AG10803 (cell line): ENCODE measurements at places on chromosomes 3 and 15.
A peak's percentile ranks its signal among the peaks of the same experiment; 100 is the strongest.

DNA sequence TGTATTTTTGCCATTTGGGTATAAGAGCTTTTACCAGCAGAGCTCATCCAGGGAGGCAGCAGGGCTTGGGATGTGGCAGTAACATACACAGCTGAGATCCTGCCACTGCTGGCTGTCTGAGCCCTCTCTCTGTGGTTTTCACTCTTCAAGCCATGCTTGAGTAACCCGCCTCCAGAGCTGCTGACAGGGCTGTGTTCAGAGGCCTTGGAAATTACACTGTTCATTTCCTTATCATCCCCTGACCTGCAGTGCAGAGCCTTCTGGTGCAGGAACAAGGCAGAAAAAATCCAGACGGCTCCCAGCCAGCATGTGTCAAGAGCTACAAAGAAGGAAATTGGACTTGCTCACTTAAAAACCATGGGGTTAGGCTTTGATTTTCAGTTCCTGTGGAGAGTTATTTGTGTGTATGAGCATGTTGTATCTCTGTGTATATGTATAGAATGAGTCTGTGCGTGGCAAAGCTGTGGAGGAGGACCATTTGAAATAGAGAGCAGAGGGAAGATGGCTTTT, 47.0 kb downstream of the ZNF609 start:
- DNase-seq: peak; percentile 70

DNA sequence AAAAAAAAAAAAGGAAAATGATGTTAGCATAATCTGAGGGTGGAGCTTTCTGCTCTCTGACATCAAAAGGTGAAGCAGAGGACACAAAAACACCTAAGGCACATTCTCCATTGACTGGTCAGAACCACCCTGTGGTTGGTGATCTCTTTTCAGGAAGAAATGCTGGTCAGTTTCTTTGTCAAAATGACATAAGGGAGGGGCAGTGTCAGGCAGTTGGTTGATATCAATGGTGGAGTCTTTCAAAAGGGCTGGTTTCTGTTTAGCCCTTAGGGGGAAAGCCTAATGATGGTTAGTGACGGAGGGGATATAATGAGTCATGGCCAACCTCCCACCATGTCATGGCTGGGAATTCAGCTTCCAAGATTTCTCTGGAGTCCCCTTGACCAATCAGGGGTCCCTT, 185.9 kb upstream of the GBE1 start:
- DNase-seq: no peak

DNA sequence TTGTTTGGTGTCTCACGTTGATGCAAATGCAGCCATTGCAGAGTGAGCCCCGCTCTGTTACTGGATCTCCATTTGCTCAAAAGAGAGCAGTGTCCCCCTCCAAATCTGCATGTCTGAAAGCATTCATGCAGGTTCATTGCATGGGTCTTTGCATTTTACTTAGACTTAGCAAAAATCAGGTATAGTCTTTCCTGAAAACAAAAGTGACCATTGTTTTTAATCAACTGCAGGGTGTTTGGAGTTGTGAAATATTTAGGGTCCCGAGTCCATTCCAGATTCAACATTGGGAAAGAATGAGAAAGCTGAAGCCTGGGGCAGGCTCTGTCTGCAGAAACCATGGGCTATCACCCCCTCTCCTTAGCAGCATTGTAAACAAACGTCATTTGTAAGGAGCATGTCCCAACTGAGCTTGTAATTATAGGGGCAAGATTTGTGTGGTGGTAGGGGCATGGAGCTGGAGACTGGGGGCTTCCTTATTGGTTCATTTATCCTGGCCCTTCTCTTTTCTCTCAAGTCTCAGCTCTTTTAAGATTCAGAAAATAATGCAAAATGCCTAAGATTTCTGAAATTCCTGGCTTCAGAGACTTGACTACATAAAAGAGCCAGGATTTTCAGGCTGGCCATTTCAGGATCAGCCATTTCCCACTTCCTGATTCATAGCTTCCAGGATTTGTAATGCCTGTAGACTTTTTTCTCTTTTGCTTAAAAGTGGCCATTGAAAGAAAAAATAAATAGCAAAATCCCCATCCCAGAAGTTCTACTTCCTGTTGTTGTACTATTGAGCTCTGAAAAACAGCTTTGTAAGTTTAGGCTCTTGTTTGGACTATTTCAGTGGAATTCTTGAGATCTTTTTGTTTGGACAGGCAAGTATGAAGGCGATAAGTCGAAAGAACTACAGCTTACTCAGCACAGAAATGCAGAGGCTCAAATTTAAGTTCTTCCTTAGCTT, 23.0 kb downstream of the IGF1R start:
- DNase-seq: peak; percentile 79

DNA sequence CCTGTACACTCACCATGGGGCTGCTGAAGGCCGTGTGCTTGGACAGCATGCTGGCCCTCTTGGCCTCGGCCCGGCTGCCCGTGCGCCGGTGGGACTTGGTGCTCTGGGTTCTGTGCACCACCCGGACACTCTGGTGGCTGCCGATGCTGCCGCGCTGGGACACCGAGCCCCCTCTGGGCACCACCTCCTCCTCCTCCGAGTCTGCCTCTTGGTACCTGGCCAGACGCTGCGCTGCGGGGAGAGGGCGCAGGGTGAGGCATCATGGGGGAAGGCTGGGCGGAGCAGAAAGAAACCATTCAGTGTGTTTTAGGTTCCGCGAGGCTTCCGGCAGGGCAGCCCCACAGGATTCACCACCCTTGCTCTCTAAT, 145.0 kb downstream of the ATP10A start:
- no peak for DNase-seq

DNA sequence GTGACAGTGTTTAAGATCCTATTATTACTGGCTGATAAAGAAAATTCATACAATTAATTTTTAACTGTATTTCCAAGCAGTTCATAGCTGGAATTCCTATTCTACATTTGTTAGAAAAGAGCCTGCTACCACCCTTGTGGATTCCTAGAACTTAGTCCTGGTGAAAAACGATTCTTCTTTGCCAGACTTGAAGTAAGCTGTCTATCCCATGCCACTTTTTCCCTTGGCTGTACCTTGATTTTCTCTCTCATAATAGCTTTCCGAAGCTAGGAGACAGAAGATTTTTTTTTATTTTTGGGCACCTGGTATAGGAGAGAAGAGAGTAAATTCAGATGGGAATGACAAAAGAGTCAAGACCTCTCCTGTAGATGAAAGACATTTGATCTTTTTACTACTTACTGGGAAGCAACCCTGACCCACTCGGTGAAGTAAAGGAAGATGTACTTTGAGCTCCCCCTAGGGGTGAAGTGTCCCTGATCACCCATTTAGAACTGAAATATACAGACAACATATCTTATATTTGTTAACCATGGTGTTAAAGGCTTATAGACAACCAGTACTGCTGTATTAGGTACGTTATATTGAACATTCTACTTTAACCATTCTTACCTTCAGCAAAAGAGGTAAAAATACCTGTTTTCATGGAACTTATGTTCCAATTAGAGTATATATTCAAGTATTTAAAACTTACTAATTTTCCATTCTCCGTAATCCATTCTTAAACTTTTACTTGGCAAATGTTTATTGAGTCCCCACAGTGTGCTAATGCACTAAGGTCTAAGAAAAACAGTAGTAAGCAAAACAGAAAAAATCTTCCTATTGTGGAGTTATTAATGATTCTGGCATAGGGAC, 36.2 kb upstream of the C3orf38 start:
- peak; percentile 64 for DNase-seq

DNA sequence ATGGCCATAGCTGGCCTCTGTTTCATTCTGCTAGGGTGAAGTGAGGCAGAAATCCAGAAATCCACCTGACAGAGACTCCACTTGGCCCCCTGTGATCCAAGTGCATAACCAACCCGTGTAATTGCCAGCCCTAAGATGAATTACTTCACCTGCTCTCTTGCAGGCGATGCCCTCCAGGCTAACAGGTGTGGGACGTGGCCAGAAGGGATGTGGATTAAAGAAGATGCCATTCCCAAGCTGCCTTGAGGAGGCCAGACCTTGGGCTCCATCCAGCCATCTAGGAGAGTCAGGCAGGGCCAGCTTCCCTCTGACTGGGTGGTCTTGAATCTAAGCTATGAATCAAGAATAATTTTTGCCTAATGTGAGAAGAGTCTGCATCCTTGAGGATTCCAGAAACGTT, 154.5 kb upstream of the BNIP2 start:
- no peak for DNase-seq

GRCh38 chr3:128998561-128998960, 2.5 kb upstream of the EFCC1 start:
- DNase-seq: no peak

GRCh38 chr3:128767094-128767750, 41.2 kb downstream of the RAB7A start:
- DNase-seq: peak; percentile 52

DNA sequence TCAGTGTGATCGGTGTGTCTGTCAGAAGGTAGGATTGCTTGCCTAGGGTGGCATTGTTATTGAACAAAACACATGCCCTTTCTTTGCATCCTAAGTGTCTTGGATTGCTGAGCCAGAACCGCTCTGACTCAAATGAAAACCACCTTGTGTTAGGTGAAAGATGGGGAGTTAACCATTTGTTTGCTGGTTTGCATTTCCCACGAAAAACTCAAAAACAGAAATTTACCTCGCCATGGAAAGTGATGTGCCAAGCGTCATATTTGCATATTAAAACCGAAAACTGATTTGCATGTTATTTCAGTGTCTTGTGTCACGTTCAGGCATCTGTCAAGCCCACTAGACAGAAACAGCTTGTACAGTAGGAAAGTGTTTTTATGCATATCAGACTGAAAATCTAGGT, 474.6 kb upstream of the TPRG1 start:
- no peak for DNase-seq

DNA sequence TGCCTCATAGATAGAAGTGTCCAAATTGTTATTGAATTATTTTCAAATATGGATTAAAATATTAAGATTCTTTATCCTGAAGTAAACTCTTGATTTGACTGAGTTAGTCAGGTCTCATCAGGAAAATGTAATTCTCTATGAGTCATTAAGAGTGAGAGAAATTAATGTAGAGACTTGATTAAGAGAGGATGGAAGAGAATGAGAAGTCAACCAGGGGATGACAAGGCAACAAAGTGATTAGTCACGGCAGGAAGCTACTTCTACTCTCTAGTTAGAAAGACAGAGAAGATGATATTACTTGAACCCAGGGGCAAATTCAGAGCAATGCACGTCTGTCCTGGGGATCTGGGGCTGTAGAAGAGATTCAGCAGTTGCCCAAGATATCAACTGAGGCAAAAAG, 202.5 kb downstream of the LSAMP start:
- no peak for DNase-seq

- no peak for DNase-seq
These were observed 51.3 kb downstream of the TPRG1 start for GRCh38 chr3:189222927-189223636.

DNA sequence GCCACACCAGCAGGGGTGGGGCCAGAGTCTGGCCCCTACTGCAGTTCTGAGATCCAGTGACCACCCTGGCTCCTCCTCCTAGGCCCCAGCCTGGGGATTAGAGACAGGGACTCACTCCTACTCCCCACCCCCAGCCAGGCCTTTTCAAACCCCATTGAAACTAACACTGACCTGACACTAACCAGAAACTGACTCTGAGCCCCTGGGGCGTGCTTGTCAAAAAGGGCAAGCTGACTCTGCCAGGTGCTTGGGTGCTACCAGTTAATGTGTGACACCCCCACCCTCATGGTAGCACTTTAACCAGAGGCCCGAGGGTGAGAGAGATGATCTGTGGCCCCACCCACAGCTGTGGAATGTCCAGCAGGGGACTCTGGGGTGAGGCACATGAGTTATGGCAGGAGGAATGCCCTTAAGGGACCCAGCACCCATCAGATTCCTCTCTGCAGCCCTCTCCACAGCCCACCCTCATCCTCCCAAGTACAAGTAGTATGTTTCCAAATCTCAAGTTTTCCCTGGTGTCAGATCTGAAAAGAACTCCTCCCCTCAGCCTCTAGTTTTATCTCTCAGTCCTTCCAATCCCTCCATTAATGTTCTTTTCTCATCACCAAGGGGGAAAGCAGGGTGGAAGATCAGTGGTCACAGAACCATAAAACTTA, 1.4 kb downstream of the PTH1R start:
- DNase-seq: no peak

DNA sequence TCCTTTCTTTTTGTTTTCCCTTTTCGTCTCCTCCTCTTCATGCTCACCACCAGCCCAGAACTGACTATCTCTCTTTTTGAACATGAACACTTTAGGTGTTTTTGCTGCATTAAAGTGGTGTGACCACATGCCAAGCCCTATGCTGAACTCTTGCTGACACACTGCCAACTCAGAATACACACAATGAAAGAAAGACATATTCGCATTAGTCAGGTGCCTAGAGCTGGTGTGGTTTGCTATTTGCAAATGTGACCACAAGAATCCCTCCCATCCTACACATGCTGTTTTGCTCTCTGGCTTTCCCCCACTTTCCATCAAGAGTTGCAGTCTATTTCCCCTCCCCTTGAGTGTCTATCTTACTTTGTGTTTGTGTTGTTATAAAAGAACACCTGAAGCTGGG, 967.8 kb upstream of the CFAP20DC start:
- peak; percentile 51 for DNase-seq

- DNase-seq: peak; percentile 29
These were observed 1.2 kb upstream of the ZBTB20 start for GRCh38 chr3:115148142-115148790.

- DNase-seq: peak; percentile 68
These were observed 17.0 kb downstream of the TOPBP1 start for GRCh38 chr3:133644768-133645167.

DNA sequence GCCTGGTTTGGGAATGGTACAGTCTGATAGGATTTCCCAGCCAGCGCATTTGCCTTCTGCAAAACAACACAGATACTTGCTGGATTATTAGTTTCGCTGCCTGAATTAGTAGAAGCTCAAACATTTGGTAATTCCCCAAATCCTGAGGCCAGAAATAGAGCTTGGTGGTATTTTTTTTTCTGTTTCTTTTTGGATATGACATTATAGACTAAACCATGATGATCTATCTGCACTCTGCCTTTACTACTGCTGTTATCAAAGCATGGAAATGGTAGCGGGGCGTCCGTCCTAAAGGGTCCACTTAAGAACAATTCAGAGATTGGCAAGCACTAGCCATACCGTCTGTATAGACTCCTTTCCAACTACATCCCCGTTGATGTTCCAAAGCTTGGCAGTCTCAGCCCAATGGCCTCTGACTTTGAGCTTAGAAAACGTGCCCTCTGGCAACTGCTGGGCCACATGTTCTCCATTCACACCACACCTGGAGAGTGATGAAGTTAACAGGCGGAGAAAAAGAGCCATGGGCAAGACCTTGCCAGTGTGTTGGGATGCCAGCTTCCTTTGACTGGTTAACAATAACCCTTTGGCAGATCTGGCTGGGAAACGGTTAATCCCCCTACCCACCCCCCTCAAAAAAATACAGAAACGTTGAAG, 241.0 kb upstream of the NR2F2 start:
- no peak for DNase-seq

GRCh38 chr3:12325586-12326515, 37.0 kb downstream of the PPARG start:
- no peak for DNase-seq
